AG09319 (cell line): ENCODE measurements at places on chromosomes 3 and 15.

DNA sequence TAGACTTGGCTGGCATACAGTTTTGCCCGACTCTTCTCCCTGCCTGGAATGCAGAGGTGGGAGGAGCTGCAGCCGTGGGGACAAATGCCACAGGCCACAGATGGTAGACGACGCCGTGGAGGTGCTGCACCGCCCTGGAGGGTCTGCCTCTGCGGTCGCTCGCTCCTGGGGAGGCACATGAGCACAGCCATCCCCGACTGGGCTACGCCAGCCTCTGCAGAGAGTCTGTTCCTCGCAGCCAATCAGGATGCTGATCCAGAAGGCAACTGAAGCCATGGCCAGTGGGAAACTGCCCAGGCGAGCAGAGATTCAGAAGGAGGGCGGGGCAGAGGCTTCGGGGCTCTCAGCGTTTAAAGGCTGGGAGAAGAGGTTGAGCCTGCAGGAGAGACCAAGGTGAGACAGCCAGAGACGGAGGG is 11.9 kb upstream of the LRRC15 start:
- no peak for DNase-seq

GRCh38 chr3:35659768-35660167 is 20.4 kb downstream of the ARPP21 start:
- no peak for DNase-seq

DNA sequence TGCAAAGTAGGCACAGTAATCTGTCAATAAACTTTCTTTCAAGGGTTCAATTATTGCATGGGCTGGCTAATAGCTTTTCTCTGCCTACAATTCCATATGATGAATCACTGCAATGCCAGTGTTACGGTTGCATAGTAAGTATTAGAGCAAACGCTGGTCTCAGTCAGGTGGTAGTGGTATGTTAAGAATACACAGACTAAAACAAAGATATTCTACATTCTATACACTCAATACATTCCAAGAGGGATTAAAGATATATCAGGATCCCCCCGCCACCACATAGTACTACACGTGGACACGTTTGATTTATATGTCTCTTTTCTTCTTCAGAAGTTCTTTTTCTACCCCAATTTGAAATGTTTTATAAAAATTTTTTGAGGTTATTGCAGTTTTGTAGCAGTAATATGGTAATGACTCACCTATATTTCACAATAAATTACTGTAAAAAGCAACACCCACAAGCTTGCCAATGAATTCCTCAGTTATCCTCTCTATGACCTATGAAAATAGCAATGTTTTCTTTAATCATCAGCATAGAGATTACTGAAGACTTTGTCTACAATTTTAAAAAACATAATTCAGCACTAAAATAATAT is 68.2 kb downstream of the CD200R1L start:
- DNase-seq = no peak

GRCh38 chr15:71892335-71892734 is 82.0 kb downstream of the NR2E3 start:
- DNase-seq = no peak

DNA sequence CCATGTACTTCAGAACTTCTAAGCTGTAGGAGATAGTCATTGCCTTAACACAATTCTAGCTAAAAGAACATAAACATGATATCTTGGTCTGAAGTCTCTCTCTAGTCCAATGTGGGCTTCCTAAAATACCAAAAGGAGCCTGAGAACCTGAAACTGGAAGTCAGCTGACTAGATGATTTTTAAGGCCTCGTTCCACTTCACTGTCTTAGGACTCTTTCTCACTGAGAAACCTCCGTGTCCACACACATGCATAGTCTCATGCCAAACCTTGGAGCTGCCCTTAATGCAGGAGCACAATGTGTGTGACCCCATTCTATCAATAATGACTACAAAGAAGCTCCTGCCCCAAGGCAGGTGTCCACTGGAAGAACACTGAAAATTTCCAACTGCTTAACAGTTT is 87.7 kb downstream of the ETFA start:
- no peak for DNase-seq

DNA sequence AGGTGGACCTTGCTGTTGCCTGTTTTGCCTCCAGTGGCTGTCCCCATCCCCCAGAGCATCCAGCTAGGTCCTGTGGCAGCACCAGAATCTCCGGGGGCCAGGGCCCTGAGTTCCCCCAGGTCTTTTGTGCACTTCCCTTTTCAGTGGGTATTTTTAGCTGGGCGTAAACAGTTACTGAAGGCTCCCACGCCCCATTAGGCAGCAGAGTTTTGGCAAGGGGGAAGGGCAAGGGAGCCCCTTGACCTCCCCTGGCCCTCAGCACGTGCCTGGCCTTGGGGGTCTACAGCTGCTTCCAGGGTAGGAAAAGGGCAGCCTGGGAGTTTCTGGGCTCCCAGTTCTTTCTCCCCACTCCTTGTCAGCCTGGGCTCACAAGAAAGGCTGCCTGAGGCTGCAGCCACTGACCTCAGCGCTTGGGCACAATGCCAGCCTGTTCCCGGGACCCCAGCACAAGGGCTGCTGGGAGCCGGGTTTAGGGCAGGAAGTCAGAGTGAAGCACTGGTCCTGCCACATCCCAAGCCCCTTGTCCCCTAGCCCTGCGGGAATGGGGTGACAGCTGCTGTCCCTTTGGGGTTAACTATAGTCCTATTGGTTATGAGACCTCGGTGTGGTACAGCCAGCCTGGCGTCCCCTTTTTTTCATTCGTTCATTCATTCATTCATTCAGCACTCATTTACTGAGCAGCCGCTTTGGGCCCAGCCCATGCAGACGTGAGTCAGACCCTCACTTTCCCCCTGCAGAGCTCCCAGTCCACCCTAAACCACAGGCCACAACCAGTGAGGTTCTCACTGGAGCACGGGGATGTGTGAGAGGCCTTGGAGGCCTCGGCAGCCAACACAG is 8.4 kb downstream of the CSK start:
- peak; percentile 19 for DNase-seq

- DNase-seq = no peak
These were observed 197.0 kb downstream of the LPP start for GRCh38 chr3:188350961-188351360.

DNA sequence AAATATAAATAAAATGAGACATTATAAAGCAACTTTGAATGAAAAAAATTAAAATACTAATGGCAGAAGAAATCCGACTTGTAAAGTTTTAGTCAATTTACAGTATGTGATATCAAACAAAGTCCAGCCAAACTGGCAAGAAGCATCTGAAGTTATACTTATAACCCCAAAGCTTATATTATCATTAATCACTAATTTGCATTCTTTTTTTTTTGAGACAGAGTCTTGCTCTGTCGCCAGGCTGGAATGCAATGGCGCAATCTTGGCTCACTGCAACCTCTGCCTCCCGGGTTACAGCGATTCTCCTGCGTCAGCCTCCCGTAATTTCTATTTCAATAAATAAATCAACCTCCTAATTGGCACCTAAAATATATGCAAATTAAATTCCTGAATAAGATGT is 80.1 kb downstream of the AQR start:
- DNase-seq = no peak

GRCh38 chr3:111539351-111540331 is 2.4 kb upstream of the CD96 start:
- peak; percentile 14 for DNase-seq

GRCh38 chr3:172415323-172415722 is 32.9 kb downstream of the GHSR start:
- no peak for DNase-seq

DNA sequence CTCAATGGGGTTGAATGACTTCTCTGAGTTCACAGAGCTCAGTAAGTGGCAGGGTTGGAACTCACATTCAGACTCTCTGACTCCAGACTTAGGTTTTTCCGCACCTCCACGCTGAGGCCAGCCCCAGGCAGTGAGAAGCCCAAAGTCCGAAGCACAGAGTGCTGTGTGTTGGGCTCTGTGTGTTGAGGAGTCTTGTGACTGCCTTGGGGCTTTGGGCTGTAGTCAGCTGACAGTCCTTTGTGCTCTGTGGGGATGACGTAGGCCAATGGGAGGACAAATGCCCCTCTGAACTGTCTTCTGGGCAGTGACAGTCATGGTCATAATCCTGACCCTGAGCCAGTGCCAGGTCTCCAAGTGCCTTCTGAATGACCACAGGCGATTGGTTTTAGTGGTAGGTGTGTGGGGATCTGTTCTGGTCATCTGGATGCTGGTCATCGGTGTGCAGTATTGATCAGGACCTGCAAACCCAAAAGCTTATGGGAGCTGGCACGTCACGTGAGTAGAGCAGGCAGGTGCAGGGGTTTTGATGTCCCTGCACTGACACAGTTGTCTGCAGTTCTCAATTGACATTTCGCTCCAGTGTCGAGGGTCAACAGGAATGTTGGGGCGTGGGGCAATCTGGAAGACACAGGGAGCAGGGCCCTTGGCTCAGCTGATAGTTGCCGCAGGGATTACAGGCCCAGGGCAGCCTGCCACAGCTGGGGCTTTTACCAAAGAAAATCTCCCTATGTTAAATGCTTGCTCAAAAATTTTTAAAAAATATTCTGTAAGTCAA is 45.3 kb downstream of the CAPN3 start:
- DNase-seq = no peak

DNA sequence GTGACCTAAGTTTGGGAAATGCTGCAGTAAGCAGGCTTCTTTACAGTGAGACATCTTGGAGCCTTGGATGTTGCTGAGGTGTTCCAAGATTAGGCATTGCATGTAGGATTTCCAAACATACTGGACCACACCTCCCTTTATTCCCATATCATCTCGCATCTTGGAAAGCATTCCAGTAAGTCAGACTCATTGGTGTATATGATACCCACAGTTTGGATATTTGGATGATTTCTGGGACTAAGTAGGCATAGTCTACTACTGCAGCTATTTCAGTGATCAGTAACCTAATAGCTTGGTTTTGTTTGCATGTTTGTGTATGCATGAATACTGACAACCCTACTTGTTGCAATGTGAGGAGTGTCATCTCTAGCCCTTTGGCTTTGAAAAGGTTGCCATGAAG is 97.3 kb downstream of the SEMA6D start:
- DNase-seq = no peak

GRCh38 chr3:140726066-140726465 is 48.2 kb downstream of the TRIM42 start:
- no peak for DNase-seq

- DNase-seq = no peak
These were observed 6.4 kb upstream of the EID1 start for GRCh38 chr15:48871542-48871941.

- DNase-seq = no peak
These were observed 231.6 kb downstream of the CACNA2D3 start for GRCh38 chr3:54353946-54354345.

DNA sequence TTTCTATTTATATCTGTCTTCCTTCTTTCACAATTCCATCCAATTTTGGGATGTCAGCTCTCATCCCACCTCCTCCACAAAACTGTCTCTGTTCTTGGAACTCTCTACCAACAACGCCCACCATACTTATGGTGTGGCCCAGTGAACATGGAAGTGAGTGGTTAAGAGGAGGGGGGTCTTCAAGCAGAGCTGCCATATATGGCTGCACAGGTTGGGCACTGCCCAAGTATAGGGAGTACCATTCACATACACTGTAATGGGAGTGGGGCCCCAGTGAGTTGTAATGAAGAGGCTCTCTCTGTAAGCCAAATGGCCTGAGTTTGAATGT is 7.9 kb upstream of the CAMK1 start:
- DNase-seq = no peak

GRCh38 chr3:8183627-8184026 is 318.0 kb upstream of the LMCD1 start:
- no peak for DNase-seq

DNA sequence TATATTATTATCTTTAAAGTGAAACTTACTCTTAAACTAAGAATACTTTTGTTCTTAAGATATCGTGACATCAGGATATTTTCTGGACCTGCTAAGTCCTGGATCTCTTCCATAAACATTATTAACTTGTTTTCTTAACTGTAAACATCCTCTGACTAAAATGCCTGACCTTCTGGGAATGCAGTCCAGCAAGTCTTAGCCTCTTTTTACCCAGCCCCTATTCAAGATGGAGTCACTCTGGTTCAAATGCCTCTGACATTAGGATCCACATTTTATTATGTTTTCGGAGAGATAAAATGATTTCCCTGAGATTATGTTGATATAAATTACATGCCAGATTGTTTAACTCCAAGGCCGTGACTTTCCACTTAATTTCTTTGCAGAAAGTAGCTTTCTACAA is 37.6 kb downstream of the OSTN start:
- peak; percentile 25 for DNase-seq

GRCh38 chr3:110139821-110140220 is 802.5 kb upstream of the DPPA4 start:
- no peak for DNase-seq

- DNase-seq = no peak
These were observed 9.1 kb downstream of the EPHA3 start for GRCh38 chr3:89116476-89116875.

DNA sequence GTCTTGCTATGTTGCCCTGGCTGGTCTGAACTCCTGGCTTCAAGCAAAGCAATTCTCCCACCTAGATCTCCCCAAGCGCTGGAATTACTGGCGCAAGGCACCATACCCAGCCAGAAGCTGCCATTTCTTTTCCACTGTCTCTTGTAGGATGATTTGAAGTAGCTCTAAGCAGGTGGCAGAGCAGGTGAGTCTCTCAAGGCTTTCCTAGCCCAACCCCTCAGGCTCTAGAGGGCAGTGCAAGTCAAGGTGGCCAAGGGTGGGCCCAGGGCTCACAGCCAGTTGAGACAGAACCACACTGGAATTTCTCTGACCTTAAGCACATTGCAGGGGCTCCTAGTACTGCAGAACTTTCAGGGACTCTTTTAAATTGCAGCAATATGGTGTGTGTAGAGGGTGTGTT is 15.6 kb upstream of the DAG1 start:
- no peak for DNase-seq

DNA sequence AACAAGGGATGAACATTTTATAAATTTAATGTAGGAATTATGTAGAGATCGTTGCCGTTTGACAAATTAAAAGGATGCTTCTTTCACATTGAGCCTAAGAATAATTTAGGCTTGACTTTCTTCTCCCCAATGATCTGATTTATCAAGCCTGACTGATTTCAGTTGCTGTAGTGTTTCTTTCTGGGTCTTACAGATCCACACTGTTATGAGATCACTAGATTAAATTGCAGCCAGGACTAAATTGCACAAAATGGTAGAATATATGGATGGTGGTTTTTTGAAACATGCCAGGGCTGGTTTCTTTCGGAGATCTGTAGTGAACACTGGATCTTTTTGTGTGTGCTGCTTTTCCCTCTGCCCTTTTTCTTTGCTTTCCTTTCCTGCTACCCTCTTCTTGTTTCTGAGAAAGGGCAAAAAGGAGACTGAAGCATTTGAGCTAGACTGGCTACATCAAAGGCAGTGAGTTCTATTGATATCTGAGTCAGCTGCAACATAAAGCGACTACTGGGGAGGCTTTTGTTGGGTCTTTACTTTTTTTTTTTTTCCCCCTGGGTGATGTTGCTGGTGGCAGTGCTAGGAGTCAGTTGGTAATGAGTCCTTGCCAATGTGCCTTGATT is 83.0 kb downstream of the AKAP13 start:
- DNase-seq = no peak

DNA sequence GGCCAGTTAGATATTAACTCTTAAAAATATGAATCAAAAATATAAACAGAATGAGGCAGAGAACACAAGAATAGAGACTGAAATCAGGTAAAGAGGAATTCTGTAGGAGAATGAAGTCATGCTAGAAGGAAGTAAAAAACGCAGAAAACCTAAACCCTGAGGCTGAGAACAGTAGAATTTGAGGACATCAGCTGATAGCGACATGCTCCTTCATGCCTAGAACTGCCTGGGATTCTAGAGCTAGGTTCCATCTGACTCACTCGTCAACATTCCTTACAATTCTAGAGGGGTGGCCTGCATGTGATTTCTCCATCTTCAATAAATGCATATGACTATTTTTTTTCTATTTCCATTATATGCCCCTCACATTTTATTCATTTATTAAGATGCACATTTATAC is 343.0 kb downstream of the ROBO1 start:
- DNase-seq = no peak
